ENCODE measurements at places on chromosomes 3 and 15. TPM values are rescaled to one million over a fixed set of nuclear protein-coding genes. Genes with fewer than 3 reads are reported as not detected.

The TM4SF18 gene
- not detected for total RNA-seq

- no peak for DNase-seq
Measured at GRCh38 chr3:56484122-56484521, 15.9 kb upstream of the ERC2 start.

DNA sequence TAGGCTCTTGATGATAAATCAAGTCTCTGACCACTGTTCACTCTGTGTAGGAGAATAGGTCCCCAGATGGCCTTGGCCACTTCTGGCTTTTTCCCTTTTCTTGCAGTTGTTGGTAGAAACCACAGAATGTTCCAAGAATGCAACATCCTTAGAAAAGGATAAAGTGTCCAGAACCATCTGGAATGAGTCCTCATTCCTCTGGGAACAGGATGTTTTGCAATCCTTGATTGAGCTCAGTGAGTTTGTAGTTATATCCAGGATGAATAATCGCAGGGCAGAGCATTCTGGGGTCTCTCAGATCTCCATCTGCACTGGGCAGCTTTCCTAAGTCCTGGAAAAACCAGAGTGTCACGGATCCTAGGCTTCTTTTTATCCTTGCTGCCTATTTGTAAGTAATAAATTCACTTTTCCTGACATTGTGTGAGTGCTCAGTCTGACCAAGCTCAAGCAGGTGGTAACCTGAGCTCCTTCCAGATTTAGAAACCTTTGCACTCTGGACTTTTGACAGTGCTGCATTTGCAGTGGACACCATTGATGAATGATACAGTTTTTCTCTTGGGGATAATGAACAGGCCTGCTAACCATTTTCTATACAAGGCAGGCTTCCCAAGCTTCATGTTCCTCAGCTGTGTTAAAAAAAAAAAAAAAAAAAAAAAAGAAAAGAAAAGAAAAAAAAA is 1028.6 kb downstream of the OTOL1 start:
- no peak for DNase-seq

DNA sequence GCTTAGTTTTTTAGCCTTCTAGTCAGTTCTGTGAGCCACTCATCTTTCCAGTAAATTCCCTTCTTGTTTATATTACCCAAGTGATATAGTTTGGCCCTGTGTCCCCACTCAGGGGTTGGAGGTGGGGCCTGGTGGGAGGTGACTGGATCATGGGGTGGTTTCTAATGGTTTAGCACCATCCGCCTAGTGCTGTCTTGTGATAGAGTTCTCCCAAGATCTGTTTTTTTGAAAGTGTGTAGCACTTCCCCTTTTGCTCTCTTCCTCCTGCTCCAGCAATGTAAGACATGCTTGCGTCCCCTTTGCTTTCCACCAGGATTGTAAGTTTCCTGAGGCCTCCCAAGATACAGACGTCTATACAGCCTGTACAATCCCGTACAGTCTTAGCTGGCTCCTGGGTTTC is 53.7 kb upstream of the INO80 start:
- no peak for DNase-seq

GRCh38 chr3:139636511-139636910 is 41.3 kb downstream of the NMNAT3 start:
- no peak for DNase-seq

The WDR49 gene
- total RNA-seq, result not detected

- no peak for DNase-seq
Measured at GRCh38 chr3:161905520-161906132, 409.0 kb downstream of the OTOL1 start.

The GOLGA6A gene
- not detected for total RNA-seq

DNA sequence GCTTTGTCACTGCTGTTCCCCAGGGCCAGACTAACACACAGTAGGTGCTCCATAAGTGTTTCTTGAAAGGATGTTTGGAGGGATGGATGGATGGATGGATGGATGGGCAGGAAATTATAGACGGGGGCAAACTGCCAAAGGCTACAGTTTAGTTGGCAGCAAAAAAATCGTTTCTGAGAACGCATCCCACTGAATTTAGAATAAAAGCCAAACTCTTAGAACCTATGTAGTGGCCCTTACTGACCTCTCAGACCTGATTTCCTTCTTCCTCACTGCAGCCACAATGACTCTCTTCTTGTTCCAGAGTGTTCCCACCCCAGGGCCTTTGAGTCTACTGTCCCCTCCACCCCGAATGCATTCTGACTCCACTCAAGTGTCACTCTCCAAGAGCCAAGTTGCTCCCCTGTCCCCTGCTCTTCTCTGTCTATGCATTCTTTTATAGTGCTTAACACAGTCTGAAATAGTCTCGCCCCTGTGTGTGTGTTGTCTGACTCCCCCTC is 5.2 kb upstream of the GATA2 start:
- no peak for DNase-seq

GRCh38 chr3:54733106-54734006 is 194.5 kb downstream of the LRTM1 start:
- no peak for DNase-seq

DNA sequence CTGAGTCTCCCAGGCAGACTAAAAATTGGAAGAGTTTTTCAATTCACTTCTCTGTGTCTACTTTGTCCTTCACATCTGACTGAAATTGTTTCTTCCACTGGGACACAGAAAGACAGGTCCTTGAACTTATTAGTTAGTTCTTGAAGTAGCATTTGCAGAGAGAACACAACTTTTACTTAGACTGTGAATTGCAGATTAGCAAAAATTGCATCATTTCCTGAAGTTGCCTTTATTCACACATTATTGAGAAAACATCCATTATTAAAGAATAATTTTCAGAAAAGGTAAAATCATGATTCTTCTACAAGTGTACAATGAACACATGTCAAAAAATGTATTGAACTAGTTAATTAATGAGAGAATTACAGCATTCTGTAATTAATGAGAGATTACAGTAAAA is 1.4 kb upstream of the COMMD2 start:
- no peak for DNase-seq

- DNase-seq, result no peak
Measured at GRCh38 chr3:28232659-28233058, 8.8 kb upstream of the CMC1 start.

GRCh38 chr3:126111566-126112475 is 27.9 kb upstream of the SLC41A3 start:
- no peak for DNase-seq

The NOX5 gene
- not detected for total RNA-seq

DNA sequence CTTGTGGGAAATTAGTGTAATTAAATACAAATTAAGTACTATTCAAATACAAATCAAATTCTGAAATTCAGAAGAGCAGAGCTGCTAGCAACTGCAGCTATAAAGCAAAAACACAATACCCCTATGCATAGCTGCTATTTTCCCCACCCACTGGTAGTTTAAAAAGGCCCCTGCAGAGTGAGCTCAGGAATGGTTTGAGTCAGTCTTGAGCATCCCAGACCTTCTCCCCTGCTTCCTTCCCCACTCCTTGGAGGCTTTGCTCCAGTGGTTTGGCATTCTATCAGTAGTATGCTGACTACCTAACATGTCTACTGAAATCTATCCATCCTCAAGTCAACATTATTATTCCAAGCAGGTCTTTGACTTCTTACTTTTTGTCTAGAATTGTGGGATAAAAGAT is 53.0 kb downstream of the EFHB start:
- DNase-seq, result no peak

The ZNF717 gene
- total RNA-seq, result 13.1 TPM

The IL17RE gene
- 2.3 TPM for total RNA-seq

DNA sequence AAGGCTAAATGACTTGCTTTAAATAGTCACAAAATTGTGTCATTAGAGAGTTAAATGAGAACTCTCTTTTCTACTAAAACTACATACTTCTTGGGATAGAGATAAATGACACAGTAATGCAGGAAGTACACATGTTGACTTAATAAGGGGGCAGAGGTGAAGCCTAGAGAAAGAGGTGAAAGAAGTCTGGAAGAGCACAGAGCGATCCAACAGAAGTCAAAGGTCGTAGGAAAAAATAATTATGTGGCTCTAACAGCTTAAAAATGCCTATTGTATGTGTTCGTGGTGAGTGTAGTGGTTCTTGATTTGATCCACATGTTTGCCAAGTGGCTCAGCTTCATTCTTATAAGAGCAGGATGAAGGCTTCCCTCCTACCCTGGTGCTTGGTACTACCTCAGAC is 61.7 kb downstream of the TMEM212 start:
- DNase-seq, result no peak

DNA sequence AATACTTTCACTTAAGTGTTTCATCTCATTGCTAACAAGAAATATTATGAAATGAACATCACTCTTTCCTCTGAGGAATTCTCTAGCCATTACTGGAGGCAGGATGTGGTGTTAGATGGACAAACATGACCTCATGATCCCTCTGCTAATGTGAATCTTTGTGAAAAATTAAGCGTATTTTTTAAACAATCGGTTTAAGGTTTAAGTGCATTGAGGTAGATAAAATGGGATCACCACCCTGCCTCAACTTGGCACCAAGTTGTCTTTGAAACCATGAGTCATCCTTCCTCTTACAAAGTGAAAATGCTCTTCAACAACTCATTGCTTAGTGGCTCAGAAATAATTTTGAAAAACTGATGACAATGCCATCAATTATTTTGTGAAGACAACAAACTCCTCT is 76.0 kb upstream of the DCBLD2 start:
- no peak for DNase-seq

The C3orf33 gene
- 1.6 TPM for total RNA-seq

The RASGRF1 gene
- not detected for total RNA-seq

DNA sequence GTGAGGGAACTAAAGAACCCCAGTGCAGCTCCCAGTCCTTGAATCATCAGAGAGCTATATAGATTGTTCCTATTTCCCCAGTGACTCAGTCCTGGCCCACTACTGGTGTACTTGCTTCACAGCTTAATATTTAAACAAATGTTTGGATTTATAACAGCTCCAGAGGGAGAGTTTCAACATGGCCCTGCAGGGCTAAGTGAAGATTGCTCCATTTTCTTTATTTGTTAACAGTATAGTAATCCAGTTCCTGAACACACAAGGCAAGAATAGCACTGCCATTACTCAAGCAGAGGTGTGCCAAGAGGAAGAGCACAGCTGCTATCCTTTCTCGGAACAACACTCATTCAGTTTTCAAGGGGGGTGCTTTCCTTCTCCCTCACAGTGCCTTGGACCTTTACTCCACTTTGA is 6.5 kb downstream of the SQOR start:
- DNase-seq, result no peak

DNA sequence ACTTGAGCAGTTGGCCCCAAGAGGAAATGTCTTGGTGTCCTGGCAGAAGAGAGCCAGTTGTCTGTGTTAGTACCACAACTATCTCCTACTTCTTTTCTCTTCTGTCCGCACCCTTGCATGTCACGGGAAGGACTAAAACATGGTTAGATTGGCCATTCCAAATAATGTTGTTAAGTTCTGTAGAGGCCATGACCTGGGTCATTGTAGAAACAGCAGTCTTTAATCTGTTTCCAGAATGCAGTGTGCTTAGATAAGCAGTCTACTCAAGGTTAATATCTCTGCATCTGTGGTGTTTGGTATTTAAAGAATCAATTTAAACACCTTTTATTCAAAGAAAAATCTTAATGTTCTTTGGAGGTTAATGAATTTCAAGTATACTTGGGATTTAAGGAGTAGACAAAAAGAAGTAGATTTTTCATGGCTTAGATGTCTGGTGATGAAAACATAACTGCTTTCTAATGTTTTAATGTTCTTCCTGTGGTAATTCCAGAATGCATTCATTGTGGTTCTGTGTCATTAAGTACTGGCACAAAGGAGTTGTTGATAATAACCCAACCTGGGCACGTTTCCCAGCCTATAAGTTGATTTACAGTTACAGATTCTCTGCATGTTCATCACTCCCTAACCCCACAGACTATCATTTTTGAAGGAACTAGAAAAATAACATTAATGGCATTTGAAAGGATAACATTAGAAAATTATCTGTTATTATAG is 58.9 kb downstream of the TMEM108 start:
- DNase-seq, result no peak

DNA sequence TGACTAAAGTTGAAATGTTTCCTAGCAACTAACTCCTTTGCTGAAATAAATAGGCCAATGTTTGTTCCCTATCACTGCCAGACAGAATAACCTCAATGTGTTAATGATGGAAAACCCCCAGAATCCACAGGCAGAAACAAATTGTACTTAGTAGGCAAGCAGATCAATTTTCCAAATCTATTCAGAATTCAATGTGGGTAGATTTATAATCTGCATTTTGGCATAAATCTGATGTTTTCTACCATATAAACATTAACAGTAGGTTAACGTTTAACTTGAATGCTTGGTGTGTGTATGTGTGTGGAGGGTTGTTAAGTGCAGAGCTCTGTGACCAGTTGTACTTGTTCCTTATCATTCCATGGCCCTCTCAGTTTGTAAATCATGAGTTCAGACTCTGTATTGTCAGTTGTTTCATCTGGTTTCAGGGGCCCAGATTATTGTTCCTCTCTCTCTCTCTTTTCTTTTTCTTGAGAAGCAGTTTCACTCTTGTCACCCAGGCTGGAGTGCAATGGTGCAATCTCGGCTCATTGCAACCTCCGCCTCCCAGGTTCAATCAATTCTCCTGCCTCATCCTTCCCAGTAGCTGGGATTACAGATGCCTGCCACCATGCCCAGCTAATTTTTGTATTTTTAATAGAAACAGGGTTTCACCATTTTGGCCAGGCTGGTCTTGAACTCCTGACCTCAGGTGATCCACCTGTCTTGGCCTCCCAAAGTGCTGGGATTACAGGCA is 32.8 kb downstream of the PLSCR1 start:
- DNase-seq, result no peak

The GORASP1 gene
- total RNA-seq, result 23.8 TPM

The MKRN2OS gene
- not detected for total RNA-seq

- DNase-seq, result peak; percentile 70
Measured at GRCh38 chr3:123884203-123884831, at the start of gene MYLK. Gene MYLK, minus strand, starts transcription at chr3:123884332. Its CDS starts 90,491 bp downstream, at chr3:123793841.

The GOLGA8Q gene
- 0.49 TPM for total RNA-seq

GRCh38 chr15:93180656-93181055 is 91.6 kb upstream of the RGMA start:
- no peak for DNase-seq

DNA sequence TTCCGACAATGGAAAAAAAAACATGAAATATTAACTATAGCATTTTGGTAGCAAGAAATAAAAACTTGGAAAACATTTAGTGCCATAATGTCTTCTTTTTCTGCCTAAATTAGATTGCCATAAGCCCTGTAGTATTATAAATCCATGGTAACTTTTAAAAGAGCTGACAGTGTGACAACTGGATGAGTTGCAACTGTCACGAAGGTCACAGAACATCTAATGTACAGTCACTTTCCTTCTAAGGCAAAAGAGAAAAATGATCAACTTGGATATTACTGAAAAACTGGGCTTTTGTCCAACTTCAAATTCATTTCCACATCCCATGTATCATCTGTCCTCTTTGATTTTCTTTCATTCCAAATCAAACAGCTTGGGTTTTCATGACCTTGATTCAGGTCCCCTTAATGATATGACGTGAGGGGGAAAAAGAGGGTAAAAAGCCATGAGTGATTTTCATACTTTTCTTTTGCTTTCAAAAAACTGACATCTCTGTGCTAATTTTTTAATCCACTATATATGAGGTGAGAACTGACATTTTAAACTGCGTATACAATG is 602 bp downstream of the CPB1 start:
- DNase-seq, result no peak

GRCh38 chr3:111796566-111796965 is 62.5 kb upstream of the PHLDB2 start:
- DNase-seq, result no peak

Data from activated CD4-positive, alpha-beta T cell treated with anti-CD3 and anti-CD28 coated beads for 36 hours (primary cell).